ENCODE measurements at places on chromosomes 7 and 10.

GRCh38 chr7:4765776-4766490, 9.5 kb upstream of the AP5Z1 start:
- no peak for DNase-seq

DNA sequence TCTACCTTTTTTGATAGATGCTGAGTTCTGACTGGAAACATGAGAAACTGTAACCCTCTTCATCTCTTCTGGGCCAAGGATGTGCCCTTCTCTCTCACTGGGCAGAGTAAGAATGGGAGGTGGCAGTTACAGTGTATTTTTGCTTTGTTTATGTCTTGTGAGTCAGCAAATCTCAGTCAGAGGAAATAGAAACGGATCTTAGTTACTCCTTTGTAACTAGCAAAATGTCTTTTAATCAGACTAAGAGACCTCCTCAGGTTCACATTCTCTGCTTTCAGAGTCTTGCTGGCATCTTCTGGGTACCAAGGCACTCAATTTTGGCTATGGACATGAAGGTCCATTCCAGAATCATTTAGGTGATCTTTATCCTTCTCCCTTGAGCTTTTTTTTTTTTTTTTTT, 70.9 kb downstream of the HHEX start:
- no peak for DNase-seq

- no peak for DNase-seq
These were observed 58.5 kb upstream of the INPP5A start for GRCh38 chr10:132479024-132479602.

GRCh38 chr7:19203686-19204085, 58.5 kb upstream of the FERD3L start:
- DNase-seq = no peak

- no peak for DNase-seq
These were observed 14.7 kb downstream of the PPP2R2D start for GRCh38 chr10:131915484-131915883.

All from stimulated activated CD4-positive, alpha-beta T cell treated with anti-CD3 and anti-CD28 coated beads, Interleukin-1b, Interleukin-23, amount 100 ng/mL, for 24 hours (primary cell).